ENCODE measurements at places on chromosomes 3 and 15. TPM values are rescaled to one million over a fixed set of nuclear protein-coding genes. Genes with fewer than 3 reads are reported as not detected.

GRCh38 chr3:128006061-128007032, 45.9 kb upstream of the SEC61A1 start:
- no peak for DNase-seq

GRCh38 chr15:101686718-101687117, 34.5 kb upstream of the TM2D3 start:
- no peak for DNase-seq

GRCh38 chr3:14126887-14127505, 2.1 kb downstream of the TMEM43 start:
- DNase-seq = peak; percentile 20

DNA sequence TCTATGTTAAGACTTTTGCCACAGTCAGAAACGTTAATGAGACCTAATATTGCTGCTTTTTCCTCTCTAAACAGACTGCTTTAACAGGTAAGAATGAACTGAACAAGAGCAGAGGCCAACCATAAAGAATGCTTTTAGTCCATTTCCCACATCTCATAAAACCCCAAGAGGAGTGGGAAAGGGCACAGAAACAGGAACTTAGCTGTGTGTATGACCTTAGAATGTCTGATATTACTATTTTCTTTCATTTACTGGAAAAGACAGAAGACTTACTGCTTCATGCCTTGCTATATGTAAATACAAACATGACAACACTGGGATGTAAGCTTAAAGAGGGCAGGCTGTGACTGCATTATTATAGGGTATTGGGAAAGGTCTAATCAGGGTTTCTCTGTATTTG, 115.0 kb downstream of the ISL2 start:
- DNase-seq = no peak

The KNG1 gene
- not detected for total RNA-seq

DNA sequence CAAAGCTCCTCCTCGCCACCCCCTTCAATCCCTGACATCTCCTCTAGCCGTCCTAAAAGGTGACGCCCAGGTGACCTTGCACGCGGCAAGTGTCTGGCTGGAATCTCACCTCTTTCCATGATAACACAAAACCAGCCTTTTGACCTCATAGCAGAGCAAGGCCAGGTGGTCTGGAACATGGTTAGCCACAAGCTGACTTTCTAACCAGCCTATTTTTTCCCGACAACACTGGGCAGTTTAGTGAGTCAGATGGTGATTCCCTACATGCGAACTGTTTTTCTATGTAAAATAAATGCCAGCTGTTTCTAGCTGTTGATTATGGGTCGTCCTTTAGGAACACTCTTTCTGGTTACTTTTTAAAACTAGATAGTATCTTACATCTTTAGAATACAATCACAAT, 243.0 kb downstream of the CD47 start:
- no peak for DNase-seq

- no peak for DNase-seq
These were observed 2.1 kb downstream of the PDIA3 start for GRCh38 chr15:43748376-43748775.

- DNase-seq = no peak
These were observed 114.5 kb upstream of the GOLGA8J start for GRCh38 chr15:29968099-29968894.

- DNase-seq = no peak
These were observed 143.7 kb downstream of the MYLK start for GRCh38 chr3:123740391-123740822.

The BNC1 gene
- 1.1 TPM for total RNA-seq

The TMCO5A gene
- total RNA-seq = not detected

- DNase-seq = no peak
These were observed 370.9 kb downstream of the NR2F2 start for GRCh38 chr15:96701443-96701842.

The FAM107A gene
- 102 TPM for total RNA-seq

The HYAL1 gene
- 9.8 TPM for total RNA-seq

DNA sequence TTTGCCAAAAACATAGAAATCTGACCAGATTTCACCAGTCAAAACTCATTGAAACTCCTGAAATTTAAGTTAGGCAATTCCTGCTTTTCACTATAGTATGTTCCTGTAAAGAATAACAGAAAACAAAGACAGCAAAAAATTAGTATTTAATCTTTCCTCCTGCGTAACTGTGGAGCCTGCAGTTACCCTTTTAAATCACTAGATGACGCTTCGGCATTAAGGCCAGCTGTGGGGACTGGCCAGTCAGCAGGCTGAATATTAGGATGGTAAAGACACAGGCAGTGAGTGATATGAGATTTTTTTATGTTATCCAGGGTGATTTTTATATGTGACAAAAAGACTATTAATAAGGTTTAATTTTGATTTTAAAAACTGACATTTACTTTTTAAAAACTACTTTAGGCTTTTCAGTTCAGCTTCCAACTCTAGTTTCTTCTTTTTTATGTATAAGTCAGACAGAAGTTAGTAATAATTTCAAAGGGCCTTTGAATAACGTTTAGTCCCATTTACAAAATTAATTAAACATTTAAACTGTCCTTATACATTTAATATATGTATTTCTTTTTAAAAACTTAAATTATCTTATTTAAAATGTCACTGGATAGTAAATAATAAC, 165.1 kb downstream of the PPM1L start:
- no peak for DNase-seq

- no peak for DNase-seq
These were observed 24.1 kb downstream of the DUT start for GRCh38 chr15:48355377-48355776.

DNA sequence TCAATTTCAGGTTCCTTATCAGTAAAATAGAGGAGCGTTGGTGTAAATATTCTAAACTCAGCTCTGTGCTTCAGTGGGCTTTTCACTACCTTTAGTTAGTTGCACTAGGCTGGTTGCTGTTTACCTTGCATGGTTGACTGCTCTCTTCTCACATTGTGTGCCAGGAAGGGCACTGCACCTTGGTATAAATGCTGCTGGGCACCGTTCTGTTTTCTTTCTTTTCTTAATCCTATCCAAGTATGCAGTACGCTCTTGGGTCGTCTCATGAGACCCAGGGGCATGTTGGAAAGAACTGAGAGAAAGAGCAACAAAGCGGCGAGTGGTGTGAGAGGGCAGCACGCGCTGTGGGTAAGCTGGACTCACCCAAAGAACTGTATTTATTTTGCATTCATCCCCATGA, 22.4 kb downstream of the KCNMB2 start:
- no peak for DNase-seq

GRCh38 chr15:69777356-69777755, 320.4 kb downstream of the TLE3 start:
- no peak for DNase-seq

DNA sequence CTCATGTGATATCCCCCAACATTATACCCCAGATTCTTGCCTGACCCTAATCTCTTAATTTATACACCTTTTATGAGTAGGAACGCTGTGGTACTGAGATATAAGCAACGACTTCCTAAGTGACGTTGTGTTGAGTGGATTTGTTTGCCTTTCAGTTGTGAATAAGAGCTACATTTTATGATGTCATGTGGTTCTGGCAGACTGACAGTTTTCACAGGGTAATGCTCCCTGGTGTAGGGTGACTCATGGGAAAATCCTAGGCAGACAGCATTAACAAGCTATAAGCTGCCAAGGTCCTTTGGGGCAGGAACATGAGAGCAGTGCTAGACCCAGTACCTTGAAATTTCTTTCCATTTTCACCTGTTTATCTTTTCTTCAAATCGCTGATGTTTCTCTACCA, 11.2 kb downstream of the C3orf52 start:
- DNase-seq = peak; percentile 75

DNA sequence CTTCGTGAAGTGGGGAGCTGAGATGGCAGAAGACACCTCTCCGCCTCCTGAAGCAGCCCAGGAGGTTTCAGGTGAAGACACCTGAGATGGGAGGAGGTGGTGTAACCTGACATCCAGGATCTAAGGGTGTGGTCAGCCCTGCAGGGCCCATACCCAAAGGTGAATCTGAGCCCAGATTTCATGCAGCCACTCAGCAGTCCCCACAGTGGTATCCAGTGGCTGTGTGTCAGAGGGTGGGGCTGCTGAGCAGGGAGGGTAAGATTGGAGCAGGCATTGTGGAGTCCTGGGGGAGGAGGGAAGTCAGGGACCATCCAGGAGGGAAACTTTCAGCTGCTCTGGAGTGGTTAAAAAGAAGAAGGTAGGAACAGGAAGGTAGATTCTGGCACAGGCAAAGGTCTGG, 46.0 kb upstream of the SMAD6 start:
- DNase-seq = no peak

DNA sequence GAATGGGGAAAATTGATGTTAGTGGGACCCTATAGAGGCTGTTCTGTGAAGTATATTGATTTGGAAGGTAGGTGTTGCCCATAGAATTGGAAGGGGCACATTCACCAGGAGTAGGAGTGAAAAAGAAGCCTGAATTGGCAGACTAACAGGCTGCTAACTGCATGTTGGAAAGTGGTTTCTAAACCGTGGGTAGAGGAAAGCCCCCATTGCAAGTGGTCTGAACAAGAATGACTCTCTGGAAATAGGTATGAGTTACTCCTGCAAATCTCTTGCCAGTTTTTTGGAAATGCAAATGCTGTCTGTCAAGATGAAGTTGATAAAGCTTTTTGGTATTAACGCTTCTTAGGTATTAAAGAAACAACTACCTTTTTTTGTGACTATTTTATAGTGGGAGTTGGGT, 3.5 kb downstream of the UBE2E1 start:
- no peak for DNase-seq

- DNase-seq = no peak
These were observed 35.5 kb upstream of the NIT2 start for GRCh38 chr3:100299016-100299415.

DNA sequence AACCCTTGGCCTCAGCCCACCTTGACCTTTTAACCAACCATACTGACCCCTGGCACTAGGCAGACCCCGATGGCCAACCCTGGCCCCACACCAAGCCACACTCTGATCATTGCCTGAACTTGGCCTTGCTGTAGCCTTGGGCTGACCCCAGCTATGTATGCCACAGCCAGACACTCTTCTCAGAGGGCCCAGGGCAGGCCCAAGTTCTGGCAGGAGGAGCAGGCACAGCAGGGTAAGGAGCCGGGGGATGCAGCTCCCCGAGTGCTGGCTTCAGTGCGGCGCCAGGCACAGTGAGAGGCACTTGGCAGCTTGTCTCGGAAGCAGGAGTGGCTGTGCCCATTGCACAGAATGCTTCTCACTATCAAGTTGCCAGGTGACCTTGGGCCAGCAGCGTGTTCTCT, 22.3 kb downstream of the PRR20G start:
- no peak for DNase-seq

DNA sequence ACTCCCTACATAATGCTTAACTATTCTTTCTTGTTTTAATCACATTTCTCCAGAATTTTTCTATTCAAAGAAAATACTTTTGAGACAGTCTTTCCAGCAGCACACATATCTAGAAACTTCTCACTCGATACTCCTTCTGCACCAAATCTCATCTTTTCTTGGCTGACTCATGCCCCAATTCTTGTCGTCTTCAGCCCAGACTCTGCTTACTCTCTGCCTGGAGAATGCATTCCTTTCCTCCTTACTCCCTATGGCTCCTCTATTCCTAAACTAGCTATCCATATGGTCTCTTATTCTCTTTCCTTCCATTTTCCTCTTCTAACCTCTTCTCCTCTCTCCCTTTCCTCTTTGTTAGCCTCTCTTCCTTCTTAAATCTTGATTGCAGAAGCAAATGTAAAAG, 158.7 kb downstream of the GBE1 start:
- no peak for DNase-seq

The PAQR9 gene
- total RNA-seq = not detected

- DNase-seq = no peak
These were observed 655 bp upstream of the RAB11A start for GRCh38 chr15:65868546-65869125.

DNA sequence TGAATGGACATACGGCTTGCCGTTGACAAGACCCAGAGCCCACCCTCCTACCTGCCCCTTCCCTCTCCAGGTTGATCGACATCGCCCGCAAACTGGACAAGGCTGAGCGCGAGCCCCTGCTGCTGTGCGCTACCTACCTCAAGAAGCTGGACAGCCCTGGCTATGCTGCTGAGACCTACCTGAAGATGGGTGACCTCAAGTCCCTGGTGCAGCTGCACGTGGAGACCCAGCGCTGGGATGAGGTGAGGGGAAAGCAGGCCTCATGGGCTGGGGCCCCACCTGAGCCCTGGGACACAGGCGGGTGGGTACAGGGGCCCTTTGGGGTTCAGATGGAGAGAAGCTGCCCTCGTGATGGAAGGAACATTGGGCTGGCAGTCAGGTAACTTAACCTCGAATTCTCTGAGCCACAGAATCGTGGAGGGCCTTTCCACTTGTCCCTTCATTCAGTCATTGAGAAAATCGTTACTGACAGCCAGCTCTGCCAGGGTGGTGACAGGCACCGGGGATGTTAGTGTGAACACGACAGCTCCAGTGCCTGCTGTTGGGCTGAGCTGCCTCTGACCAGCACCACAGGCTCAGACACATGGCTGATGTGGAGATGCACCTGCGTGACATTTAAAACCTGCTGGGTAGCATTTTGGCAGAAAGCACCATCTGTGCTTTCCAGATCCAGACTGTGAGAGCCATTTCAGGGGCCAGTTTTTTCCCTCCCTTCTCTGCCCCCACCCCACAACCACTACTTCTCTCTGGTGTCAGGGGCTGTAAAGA, 25.6 kb upstream of the RHO start:
- DNase-seq = no peak

DNA sequence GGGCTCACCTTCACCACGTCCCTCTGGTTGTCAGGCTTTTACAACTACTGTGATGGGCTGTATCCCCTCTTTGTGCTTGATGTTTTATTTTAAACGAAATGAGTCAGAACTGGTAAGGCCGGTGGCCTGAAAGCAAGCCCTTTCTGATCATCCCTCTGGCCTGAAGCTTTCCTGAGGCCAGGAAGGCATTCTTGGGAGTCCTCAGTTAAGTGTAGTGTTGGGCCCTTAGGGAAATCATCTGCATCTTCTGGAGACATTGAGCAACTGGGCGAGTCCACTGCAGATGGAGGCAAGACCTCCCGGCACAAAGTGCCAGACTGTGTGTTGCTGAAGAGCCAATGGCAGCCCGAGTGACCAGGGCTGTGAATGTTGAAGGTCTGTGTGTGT, 33.0 kb upstream of the AMOTL2 start:
- DNase-seq = no peak

The RPSA gene
- total RNA-seq = 1,330 TPM

The CSPG5 gene
- total RNA-seq = not detected

DNA sequence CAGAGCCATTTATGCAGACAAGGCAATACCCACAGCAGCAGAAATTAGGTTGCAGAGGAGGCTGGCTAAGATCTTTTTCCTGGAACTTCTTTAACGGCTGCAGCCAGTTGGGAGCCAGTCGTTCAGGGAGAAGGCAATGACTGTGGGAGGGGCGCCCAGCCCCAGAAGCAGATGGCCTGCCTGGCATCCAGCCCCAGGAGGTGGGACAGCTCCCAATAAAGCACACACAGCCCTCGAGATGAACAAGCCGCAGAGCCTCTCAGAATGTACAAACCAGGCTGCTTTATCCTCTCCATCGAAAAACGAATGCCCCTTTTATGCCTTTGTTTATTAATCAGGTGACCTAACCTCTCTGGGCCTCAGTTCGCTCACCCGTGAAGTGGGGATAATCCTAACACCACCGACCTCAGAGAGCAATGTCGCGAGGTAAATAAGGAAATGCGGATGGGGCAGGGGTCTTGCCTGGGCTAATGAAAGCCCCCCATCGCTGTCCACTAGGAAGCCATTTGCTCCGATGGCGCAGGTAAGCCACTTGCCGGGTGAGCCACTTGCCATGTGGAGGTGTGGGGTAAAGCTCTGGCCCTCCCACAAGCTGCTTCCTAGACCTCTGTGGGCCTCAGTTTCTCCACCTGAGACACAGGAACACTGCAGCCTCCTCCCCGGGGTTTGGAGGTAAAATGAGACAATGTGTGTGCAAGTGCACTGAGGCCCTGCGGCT, 35.8 kb downstream of the MGLL start:
- peak; percentile 88 for DNase-seq

The ELP6 gene
- total RNA-seq = 25.8 TPM

- no peak for DNase-seq
These were observed 327.4 kb downstream of the SHQ1 start for GRCh38 chr3:72520690-72521308.

The LOXL1 gene
- total RNA-seq = 30.9 TPM
